ENCODE measurements at places on chromosomes 5 and 9.

GRCh38 chr5:115170134-115170928 lies 623 bp upstream of the TRIM36 start:
- DNase-seq: peak; percentile 44

- no peak for DNase-seq
Measured at GRCh38 chr5:95712347-95712958, 18.7 kb upstream of the RHOBTB3 start.

DNA sequence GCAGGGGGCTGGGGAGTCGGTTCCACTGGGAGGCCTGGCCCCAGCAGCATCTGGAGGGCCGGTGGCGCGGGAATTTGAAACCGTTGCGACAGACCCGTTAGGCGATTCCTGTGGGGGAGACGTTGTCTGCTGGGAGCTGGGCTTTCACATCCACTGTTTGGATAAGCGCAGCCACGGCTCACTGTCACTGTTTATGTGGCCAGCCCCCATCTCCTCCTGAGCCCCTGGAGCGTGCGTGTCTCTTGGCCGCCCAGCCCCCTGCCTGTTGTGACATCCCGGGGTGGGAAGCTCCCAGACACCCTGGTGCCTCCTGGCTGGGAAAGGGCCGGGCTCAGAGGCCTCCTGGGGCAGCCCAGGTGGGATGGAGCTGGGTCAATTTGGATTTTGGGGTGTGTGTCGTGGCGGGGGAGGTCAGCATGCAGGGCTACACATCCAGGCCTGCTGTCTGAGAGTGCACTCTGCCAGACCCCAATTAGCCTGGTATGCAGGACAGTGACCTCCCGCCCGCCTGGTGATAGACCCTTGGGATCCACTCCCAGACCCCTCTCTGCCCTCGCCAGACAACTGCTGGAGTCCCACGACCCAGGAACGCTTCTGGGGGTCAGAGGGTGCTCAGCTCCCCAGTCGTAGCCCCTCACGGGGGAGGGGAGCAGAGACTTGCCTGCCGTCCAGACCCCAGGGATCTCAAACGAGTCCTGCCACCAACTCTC lies 62.0 kb upstream of the RNU6ATAC start:
- peak; percentile 74 for DNase-seq

GRCh38 chr5:159891371-159891770 lies 24.9 kb upstream of the ADRA1B start:
- DNase-seq: peak; percentile 70

DNA sequence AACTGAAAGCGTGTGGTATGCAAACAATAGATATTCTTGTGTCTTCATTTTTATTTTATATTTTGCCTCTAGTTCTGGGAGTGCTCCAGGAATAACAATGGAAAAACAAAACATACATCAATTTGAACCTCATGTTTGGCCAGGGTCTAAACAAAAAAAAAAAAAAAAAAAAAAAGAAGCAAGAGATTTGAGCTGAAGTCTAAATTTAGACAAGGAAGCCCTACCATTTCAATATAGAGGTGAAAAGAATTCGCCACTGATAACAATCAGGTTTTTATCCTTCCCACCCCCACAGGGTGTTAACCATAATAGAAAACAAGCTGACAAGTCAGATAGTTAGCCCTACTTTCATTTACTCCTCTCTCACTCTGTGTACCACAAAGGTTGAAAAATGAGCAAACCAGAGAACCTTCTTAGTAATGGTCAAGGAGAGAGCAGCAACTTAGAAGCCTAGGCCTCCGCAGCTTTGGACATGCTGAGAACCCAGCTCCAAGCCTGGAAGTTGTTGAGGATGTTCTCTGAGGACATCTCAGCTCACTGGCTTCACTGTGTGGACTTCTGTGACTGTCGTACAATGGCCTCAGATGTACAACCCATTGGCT lies 118.2 kb upstream of the HMHB1 start:
- DNase-seq: no peak

DNA sequence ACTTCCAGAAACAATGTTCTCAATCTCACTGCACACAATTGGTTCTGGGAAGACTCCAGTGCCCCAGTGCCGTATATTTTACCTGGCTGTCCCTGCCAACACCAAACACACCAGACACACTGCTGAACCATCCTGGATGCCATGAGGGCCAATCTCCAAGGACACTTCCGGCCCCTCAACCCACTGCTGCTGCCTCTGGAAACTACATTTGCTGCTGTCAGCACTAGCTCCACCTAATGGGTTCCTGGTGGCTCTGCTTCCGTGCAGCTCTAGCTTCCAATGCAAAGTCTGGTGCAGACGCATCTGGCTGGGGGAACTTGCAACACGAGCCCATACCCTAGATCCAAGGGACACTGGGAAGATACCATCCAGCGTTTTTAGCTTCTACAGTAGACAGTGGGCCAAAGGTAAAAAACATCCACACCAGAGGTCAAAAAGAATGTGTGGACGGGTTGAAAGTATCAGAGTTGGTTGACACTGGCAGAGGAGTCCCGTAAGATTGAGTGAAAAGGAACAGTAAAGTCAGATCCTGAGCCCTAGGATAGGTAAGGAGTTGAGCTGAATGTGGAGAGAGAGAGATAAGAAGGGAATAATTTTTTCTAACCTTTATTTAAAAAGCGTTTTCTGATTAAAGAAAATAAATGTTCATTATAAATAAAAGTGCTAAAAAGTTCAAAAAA lies 99.7 kb upstream of the KIF2A start:
- DNase-seq: no peak

GRCh38 chr5:160919626-160920025 lies 67.6 kb upstream of the ATP10B start:
- no peak for DNase-seq

DNA sequence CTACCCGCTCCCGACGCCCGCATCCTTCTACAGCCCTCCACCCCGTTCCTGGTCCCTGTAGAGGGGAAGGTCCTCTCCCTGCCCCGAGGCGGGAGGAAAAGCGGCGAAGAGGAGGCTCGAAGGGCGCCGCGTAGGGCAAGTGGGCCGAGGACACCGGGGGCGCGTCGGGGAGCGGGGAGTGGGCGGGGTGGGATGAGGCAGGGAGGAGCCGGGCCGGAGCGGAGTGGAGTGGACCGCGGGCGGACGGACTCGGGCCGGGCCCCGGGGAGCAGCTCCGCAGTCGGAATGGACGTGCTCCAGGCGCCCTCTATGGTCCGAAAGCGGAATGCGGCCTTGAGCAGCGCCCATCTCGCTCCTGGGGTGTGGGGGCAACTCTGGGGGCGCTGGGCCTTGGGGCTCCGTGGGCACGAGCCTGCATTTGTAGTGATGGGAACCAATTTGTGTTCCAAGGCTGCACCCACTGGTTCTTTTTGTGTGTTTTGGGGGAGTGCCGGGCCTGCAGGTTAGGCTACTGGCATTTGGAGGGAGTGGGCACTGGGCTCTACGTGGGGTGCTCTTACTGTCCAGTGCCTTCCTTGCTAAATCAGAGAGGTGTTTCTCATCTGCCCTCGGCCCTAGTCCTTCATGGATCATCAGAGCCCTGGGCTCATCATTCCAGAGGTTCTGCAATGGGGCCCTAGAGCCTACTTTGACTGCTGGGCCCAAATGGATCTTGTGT lies 7.3 kb downstream of the IRX1 start:
- DNase-seq: no peak

DNA sequence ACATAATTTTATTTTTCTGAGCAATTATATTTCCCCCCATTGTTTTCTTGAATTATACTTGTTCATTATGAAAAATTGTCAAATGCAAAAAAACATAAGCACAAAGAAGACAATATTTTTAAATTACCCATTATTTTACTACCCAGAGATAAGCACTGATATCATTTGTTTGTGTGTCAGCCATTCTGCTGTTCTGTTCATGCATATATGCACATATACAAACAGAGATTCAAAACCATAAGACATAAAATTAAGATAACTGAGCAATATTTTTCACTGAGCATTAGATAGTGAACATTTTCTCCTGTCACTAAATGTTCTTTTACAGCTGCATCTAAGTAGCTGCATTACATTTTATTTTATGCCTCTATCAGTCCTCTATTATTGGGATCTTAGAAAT lies 35.6 kb downstream of the PAM start:
- DNase-seq: no peak

DNA sequence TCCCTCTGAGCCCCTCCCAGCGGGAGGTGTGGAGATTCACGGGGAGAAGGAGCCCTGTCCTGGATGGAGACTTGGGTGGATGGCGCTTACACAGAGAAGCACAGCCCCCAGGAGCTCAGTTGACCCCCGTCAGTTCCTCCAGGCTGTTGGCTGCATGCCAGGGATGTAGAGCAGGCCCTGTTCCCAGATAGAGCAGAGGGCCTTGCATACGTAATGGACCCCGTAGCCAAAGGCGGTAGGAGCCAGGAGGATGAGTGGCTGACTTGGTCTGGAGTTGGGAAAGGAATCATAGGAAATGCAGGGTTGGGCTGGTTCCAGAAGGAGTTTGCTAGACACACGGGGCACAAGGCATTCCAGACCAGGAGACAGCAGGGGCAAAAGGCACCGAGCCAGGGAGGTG lies 2.5 kb downstream of the PMPCA start:
- no peak for DNase-seq

GRCh38 chr9:97437051-97437600 lies 25.2 kb downstream of the TDRD7 start:
- no peak for DNase-seq

DNA sequence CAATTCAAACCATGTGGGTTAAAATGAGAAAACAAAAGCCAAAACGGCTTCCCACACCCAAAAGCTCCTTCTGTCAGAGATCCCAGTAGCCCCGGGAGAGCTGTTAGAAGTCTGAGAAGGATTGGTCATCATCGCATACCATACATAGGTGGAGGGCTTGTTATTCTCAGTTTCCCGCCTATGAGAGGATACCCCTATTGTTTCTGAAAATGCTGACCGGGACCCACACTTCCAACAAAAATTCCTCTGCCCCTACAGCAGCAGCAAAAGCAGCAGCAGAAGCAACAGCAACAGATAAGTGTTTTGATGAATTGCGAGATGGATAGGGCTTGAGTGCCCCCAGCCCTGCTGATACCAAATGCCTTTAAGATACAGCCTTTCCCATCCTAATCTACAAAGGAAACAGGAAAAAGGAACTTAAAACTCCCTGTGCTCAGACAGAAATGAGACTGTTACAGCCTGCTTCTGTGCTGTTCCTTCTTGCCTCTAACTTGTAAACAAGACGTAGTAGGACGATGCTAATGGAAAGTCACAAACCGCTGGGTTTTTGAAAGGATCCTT lies at the start of gene TEK:
TSS of gene TEK (plus strand) at position 245 of the 561 bp plus-strand sequence. CDS start 366 bp downstream, outside the sequence.
- DNase-seq: no peak

GRCh38 chr5:81724571-81724970 lies 26.3 kb downstream of the SSBP2 start:
- no peak for DNase-seq

- DNase-seq: no peak
Measured at GRCh38 chr9:119792242-119792641, 423.0 kb upstream of the BRINP1 start.

GRCh38 chr5:105812304-105812703 lies 1858.4 kb downstream of the EFNA5 start:
- DNase-seq: no peak

- DNase-seq: no peak
Measured at GRCh38 chr5:1058988-1059883, 50.6 kb downstream of the NKD2 start.

DNA sequence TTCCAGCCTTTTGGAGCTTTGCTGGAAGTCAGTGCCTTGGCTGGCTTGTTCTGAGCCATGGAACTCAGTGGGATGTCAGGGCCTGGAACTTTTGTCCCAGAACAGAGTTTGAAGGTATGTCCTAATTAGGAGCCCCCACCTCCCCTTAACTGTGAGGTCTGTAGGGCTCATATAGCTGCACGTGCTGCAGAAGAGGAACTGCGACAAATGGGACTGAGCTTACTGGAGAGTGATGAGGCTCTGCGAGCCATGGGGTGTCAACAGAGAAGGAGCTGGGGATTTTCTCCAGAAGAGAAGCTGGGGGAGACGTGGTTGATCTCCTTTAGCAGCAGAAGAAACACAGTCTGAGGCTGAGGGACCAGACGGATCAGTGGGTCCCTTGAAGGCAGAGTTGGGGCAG lies 10.9 kb downstream of the TMEM8B start:
- DNase-seq: no peak

DNA sequence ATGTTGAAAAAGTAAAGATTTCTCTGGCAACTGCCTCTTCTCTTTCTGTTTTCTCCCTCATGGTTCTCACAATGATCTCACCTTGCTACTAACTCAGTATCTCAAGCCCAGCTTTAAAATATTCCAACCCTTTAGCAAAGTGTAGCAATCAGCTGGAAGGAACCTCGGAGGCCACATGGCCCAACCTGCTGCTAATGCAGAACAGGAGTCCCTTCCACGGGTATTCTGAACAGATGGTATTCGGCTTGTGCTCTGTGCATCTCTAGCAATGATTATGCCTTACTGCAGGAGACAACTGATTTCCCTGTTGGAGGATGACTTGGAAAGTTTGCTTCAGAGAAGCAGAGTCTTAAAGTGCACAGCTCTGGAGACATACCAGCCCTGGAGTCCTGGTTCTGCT lies 151.8 kb upstream of the PPP1R2B start:
- no peak for DNase-seq

- DNase-seq: no peak
Measured at GRCh38 chr5:133942614-133943474, 25.6 kb downstream of the C5orf15 start.

- no peak for DNase-seq
Measured at GRCh38 chr5:93611273-93611975, 28.4 kb downstream of the NR2F1 start.

GRCh38 chr5:131019601-131020315 lies 145.3 kb downstream of the HINT1 start:
- no peak for DNase-seq

- no peak for DNase-seq
Measured at GRCh38 chr9:128201441-128202369, 1.5 kb upstream of the DNM1 start.

- no peak for DNase-seq
Measured at GRCh38 chr5:2523180-2523579, 228.3 kb downstream of the IRX2 start.

GRCh38 chr5:98839469-98840383 lies 66.3 kb downstream of the RGMB start:
- DNase-seq: no peak

DNA sequence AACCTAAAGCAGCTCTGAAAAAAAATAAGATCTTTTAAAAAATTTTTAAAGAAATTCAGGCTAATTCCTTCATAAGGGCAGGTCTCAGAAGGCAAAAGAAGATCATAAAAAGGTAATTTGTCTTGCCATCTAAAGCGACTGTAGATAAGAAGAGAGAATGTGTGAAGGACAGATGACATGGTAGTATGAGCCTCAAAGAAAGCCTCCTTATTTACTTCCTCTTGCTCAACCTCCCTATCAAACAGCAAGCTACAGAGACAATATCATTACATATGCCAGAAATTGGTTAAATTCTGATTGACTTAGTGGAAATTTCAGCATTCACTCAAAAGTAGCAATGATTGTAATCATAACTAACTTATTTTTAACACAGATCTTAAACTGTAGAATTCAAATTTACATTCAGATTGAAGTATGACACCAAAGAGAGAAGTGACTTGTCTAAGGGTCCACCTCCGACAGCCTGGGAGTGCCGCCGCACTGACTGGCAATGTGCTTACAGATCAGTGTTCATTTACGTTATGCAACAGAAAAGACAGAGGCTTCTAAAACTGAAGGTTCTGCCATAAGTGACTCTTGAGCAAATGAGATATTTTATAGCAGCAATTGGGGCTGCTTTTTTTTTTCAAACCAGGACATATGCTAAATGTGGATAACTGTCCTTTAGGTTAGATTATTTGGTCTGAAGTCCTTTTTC lies 132.0 kb downstream of the CEMIP2 start:
- no peak for DNase-seq

All from left kidney (tissue), 8 donors.